ENCODE measurements at places on chromosomes 16 and 17.

DNA sequence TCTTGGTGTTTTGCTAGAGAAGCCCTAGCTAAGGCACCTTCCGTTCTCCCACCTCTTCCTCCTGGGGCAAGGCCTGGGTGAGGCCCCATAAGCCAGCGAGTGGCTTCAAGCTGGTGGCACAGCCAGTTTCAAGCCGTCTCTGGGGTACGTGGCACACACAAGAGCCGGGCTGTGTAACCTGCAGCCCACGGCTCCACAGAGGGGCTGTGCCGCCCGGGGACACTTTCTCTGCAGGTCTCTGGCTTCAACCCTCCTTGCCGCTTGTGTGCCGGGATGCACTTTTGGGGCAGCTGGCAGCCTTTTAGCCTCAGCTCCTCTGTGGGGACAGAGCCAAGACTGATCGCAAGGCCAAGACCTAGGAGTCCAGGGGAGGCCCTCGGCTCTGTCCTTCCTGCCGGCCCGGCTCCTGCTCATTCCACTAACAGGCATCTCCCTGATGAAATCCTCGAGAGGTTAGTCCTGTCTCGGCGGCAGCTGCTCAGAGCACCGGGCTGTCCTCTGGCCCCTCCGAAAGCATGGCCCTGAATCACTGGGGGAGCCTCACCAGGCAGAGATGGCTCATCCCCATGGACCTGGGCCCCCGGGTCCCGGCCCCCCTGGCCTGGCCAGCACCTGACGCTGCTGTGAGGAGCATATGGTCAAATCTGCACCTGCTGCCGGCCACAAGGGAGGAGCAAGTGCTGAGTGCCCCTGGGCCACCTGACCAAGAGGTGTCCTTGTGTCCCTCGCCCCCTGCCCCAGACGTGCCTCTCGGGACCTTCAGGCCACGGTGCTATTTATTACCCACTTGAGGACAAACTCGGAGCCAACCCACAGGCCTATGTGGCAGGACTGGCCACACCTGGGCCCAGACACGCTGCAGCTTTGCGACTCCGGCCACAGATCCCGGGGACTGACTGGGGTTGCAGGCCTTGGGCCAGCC is 98.5 kb downstream of the METRNL start:
- peak; percentile 67 for DNase-seq

DNA sequence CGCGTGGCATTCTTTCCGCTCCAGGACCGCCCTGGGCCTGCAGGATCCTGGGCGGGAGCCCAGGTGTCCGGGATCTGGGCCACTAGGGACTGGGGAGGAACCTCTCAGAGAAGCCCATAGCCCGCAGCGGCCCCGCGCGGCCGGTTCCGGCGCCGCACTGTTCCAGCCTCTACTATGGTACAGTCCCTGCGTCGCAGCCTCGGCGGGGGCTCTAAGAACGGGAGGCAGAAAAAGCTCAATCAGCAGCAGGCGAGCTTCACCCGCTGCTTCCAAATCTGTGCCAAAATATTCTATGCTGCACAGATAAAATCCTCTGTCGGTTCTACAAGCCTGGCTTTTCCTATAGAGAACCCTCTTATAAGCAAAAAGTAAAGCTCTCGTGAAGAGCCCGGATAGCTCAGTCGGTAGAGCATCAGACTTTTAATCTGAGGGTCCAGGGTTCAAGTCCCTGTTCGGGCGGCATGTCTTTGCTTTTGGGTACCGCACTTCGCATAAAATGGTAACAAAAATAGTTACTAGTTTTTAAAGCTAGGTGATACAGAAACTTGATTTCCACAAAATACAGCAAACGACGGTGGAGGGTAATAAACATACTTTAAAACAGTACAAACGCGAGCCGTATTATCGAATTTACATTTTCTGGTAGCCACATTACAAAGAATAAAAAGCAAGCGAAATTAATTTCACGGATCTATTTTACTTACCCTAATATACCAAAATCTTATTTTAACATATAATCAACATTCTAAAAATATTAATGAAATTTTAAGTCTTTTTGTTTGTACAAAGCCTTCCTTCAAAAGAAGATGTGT is 661 bp upstream of the ALOXE3 start:
- DNase-seq: peak; percentile 97

GRCh38 chr17:81701288-81702071 is 1.7 kb upstream of the MRPL12 start:
- peak; percentile 75 for DNase-seq

DNA sequence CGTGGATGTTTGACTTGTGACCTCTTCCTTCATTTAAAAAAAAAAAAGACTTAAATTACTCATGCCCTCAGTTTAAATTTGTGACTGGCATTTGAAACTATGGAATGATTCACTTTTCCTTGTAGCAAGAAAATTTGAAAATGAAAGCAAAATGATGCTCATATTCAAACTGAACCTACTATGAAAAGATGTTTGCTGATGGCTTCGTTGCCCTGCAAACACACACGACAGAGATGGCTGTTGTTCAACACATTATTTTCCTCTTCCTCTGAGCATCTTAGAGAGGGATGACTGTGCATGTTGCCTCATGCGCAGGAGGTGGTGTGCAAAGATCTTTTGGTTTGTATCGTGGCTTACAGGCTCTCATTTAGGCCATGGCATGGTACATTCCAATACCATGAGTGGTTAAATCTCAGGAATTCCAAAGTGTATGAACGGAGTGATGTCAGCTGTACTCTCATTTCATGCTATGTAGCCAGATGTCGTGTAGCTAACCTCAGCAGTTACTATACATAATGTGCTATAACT is 164.5 kb downstream of the PRKCA start:
- no peak for DNase-seq

DNA sequence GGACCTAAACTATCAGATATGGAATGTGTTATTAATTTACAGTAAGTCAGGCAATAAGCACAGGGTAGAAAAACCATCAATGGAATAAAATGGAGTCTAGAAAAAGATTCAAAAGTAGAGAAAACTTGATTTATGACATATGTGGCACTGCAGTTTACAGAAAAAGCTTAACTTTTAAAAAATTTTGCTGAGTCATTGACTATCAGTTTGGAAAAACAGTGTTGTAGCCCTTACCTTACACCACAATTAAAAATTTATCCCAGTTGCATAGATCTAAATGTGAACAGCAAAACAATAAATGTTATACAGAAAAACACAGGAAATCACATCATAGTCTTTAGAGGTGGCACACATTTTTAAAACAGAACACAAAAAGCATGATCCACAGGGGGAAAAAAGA is 108.5 kb downstream of the USP22 start:
- DNase-seq: no peak

DNA sequence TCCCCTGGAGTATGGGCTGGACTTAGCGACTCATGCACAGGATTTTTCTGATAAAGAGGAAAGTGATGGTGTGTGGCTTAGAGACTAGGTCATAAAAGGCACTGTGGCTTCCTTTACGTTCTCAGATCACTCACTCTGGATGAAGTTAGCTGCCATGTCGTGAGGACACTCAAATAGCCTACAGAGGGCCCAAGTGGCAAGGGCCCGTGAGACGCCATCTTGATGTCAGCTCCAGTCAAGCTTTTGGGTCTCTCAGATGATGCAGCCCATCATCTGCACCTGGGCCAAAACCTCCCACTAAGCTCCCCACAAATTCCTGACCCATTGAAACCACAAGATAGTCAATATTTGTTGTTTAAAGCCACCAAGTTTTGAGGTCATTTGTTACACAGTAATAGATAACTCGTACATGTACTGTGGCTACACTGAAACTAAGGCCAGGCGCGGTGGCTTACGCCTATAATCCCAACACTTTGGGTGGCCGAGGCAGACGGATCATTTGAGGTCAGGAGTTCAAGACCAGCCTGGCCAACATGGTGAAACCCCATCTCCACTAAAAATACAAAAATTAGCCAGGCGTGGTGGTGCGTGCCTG is 14.7 kb downstream of the ST6GALNAC2 start:
- DNase-seq: peak; percentile 47

DNA sequence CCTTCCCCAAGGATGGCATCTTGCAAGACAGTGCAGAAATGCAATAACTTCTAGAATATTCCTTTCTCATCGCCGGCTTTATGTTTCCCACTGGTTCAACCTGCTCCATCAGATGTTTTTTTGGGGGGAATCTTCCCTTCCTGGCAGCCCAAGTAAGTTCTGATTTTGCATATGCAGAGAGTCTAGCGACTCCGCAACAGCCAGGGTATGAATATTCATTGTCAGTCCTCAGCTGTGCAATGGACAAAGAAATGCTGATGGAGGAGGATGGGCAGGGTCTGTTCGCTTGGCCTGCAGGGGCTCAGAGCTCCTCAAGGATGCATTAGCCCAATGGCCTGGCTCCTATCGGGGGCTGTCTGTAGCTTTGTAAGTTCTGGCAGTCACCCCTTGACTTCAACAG is 358.8 kb upstream of the CCL2 start:
- no peak for DNase-seq
